ENCODE measurements at places on chromosomes 6 and 20.

- no peak for DNase-seq
These were observed 40.2 kb downstream of the HBS1L start for GRCh38 chr6:135014353-135014832.

DNA sequence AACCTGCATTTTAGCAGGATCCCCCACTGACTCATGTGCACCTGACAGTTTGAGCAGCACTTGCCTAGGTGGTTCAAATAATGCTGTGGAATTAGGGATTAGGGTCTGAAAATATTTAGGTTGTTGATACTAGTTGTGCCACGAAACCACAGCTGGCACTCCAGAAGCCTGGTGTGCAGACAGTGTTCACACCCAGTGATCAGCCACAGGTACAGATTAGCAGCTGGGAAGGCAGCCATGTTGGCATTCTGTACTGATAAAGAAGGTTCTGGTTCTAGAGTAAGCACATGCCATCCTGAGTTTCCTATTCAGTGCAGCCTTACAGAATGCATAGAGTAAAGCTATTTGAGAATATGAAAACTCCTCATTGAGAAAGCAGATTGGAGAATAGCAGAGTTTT is 30.1 kb downstream of the TMEM74B start:
- no peak for DNase-seq

- peak; percentile 29 for DNase-seq
These were observed 111.8 kb upstream of the EXOC2 start for GRCh38 chr6:804771-805170.

DNA sequence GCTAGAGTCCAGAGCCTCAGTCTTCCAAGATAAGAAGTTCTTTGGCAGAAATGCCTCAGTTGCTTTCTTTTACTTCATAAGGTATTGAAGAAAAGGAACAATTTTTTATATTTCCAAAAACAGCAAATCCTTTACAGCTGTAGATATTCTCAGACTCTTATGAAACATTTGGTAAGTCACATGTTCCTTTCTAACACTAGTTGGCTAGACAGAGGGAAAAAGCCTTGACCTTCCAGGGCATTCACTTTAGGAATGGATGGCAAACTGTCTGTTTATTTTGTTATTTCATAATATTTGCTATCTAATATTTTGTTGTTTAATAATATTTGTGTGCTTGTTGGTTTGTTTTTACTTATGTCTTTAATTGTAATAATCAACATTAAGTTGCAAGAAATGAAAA is 140.8 kb downstream of the PTPRK start:
- no peak for DNase-seq

- DNase-seq, result no peak
These were observed 402.5 kb upstream of the FKBP1C start for GRCh38 chr6:62808565-62809293.

- DNase-seq, result peak; percentile 83
These were observed at the start of gene NPBWR2 for GRCh38 chr20:64106981-64107735. Gene NPBWR2 (minus strand): TSS chr20:64107565. CDS start chr20:64106831, 734 bp downstream.

- no peak for DNase-seq
These were observed 60.9 kb downstream of the SULF2 start for GRCh38 chr20:47724396-47724795.

DNA sequence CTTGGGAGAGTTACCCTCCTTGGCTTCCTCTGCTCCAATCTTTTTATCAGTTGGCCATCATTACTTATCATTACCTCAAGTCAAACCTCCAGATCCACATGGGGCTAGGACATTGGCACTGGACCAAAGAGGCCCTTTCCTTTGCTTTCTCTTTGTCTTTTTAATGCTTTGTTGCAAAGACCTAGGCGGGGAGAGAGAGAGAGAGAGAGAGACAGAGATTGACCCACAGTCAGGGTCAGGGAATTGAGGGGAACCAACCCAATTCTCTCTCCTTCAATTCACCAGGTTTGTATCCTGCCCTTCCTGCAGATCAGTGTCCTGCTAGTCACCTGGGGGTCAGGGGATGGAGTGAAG is 3.5 kb upstream of the VEGFA start:
- peak; percentile 35 for DNase-seq

DNA sequence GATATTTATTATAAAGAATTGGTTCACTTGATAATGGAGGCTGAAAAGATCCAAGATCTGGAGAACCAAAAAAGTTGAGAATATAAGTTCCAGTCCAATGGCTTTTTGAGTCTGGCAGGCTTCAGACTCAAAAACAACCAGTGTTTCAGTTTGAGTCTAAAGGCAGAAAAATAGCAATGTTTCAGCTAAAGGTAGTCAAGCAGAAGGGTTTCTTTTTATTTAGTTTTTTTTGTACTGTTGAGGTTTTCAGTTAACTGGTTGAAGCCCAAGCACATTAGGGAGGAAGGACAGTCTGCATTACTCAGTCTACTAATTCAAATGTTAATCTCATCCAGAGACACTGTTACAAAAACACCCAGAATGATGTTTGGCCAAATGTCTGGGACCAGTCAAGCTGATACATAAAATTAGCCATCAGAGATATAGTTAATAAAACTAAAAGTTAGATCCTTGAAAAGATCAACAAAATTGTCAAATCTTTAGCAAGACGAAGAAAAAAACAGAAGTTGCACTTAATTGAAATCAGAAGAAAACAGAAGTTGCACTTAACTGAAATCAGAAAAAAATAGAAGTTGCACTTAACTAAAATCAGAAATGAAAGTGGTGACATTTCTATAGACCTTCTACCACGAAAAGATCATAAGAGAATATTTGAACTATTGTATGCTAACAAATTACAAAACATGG is 980.3 kb upstream of the FLRT3 start:
- no peak for DNase-seq

GRCh38 chr20:41475503-41475902 is 108.9 kb upstream of the EMILIN3 start:
- no peak for DNase-seq

Measured in osteoblast (primary cell).